ENCODE measurements at places on chromosomes 12 and 14.

GRCh38 chr12:30138483-30138882, 354.7 kb upstream of the TMTC1 start:
- no peak for DNase-seq

DNA sequence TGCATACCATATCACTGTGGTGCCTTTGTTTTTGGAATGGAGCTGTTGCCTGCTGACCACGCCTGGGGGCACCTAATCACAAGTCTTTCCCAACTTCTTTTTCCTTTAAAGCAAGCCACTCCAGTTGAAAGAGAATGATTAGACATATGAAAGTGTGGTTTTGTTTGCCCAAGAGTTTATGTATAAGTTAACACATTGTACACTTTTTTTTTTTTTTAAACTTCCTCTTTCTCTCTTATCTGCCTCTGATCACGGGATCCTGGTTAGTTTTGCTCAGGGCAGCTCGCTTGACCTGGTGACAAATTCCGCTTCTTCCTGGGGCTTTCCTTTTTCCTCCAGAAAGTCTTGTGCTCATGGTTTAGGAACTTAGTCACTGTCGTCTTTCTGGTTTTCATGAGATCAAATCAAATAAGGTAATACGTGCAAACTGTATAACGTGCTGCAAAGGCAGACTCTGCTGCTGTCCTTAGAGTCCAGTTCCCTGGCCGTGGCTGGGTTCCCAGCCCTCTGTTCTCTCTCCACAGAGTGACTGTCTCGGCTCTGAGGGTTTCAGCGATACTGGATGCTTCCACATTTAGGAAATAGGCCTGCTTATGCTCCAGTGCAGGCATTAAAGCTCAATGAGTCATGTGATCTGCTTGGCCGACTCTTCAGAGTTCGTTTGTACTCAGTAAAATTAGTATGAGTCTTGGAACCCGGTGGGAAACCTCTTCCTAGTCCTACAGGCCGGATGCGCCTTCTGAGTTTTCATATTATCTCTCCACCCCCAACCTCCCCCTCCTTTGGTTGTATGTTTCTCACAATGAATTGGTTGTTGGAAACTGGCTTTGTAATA, 15.2 kb downstream of the RASSF3 start:
- no peak for DNase-seq

GRCh38 chr14:69767369-69767999, 542 bp downstream of the SRSF5 start:
- peak; percentile 88 for DNase-seq

- DNase-seq, result no peak
These were observed 4.8 kb upstream of the SNRNP35 start for GRCh38 chr12:123453165-123453564.

DNA sequence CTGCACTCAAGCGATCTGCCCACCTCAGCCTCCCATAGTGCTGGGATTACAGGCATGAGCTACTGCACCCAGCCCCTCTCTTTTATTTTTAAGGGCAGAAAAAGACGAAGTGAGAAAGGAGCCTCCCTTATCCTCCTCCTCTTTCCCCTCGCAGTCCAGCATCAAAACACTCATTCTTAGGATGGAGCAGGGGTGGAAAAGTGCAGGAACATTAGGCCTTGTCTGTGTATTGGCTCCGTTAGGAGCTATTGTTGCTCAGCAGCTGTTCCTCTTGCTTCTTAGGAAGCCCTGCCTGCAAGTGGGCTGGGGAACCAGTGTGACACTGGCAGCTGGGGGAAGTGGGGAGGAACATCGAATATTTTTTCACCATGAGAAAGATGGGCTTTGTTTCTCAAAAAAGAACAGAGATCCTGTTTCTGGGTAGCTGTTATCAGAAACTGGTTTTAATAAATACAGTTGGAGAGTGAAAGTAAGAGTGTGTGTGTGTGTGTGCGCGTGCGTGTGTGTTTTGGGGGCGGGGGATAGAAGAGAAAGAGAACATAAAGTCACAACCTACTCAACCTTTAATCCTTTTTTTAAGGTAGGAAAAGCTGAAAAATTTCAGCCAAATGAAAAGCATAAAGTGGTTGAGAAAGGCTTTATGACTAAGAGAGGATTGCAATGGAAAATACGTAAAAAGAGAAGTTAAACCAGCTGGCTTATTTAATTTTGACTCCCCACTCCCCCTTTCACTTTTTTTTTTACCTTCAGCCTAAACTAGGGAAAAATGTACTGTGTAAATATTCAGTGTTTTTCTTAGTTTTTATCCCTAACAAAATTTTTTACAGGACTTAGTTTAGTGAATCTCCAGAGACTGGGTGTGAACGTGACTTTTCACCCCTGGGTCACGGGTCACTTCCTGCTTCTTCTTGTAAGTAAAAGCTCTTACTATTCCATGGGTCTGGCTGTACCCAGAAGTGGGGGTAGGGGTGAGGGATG, 197.2 kb upstream of the PLEKHG7 start:
- DNase-seq, result peak; percentile 42

DNA sequence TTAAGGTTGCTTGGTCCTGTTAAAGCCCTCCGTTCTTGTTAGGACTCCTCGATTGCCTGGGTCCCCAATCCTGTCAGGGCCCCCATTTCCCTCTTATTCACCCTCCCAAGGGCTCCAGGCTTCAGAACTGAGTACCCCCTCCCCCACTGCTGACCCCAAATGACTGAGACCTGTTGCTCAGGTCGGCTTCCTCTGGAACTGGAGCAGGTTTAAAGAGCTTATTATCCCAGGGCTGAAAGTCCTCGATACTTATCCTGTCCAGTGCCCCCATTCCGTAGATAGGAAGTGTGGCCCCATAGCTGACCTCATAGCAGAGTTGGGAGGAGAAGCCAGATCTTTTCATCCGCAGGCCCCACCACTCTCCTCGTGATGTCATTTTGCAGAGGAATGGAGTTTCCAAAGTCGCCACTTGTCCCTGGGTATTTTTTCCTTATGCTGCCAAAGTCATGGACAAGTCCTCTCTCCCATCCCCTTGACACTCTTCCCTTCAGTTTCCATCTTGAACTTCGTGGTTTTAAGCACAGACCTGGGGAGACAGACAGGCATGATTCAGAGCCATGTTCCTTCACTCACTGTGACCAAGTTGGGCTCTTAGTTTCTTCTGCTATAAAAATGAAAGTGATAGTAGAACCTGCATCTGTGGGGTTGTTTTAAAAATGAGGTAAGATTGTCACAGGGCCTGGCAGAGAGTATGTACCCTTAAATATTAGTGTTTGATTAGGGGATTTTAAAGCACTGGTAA, 1.2 kb downstream of the USP30 start:
- DNase-seq, result no peak

- no peak for DNase-seq
These were observed 414.0 kb downstream of the SOX5 start for GRCh38 chr12:23535441-23535840.

GRCh38 chr12:126760092-126760491, 1506.9 kb upstream of the TMEM132C start:
- DNase-seq, result no peak

DNA sequence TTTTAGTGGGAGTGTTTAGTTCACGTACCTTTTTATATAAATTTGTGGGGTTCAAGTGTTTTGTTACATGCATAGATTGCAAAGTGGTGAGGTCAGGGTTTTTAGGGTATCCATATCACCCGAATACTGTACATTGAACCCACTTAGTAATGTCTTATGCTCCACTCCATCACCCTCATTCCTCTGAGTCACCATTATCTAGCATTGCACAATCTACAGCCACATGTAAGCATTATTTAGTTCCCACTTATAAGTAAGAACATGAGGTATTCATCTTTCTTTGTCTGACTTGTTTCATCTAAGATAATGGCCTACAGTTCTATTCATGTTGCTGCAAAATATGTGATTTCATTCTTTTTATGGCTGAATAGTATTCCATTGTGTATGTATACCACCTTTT, 583.7 kb upstream of the LRFN5 start:
- no peak for DNase-seq

DNA sequence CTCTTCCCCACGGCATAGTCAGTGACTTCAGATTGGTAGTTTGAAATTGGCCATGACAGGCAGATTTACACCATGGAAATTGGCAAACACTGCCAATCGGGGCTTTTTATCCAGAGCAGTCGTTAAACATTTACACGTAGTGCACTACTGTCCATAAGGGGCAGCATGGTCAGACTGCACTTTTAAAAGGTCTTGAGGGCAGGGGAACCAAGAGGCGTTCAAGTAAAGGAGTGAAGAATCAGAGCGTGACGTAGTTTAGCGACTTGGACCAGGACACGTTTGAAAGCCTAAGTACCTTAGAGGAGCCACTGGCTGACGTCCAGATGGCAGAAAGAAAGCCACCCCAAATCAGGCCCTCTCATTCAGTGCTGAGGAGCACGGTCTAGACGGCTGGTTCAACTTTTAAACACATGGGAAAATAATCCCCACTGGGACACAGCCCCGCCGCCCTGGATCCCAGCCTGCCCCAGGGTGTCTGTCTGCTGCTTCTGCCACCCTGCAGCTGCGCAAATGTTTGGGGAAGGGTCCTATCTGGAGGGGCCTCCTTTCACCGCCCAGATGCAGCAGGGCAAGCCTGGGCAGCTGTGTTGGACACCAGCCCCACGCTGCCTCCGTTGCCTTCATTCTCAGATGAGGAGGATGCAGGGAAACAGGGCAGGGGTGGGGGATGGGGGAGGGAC, 52.5 kb upstream of the PPP2R5C start:
- no peak for DNase-seq

DNA sequence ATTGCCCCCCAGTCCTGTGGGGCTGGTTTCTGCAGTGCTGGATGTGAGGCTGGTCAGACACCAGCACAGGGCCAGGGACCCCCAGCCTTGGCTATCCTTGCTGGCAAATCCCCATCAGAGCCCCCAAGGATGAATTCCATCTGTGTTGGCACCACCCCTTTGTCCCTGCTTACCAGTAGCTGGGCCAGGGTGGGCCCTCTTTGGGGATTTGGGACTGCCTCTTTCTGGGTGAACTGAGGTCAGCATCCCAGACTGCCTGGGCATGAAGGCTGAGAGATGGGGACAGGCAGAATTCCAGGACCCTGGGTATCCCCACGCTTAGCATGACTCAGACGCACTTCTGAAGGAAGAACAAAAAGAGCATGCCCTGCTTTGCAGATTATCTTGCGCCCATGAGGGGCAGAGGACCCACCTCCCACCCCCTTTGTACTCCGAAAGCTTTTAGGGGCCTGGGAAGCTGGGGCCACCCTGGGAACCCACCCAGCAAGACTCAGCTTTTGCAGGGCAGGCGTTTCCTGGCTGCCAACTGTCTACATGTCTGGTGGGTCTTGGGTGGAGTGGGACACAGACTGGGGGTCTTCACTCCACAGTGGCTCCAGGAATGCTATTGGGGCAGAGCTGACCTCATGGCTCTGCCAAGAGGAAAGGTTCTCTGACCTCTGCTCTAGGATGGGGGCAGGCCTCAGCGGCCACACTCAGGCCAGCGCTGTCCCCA, 26.8 kb downstream of the RFLNA start:
- no peak for DNase-seq

GRCh38 chr12:30878024-30878423, 48.5 kb upstream of the TSPAN11 start:
- no peak for DNase-seq

Data from activated T-helper 9 cell treated with anti-CD3 and anti-CD28 coated beads, Interleukin-2, amount 50 U/mL, for 16 hours (primary cell).